GM12892 (cell line): ENCODE measurements at places on chromosomes 5 and 9.

DNA sequence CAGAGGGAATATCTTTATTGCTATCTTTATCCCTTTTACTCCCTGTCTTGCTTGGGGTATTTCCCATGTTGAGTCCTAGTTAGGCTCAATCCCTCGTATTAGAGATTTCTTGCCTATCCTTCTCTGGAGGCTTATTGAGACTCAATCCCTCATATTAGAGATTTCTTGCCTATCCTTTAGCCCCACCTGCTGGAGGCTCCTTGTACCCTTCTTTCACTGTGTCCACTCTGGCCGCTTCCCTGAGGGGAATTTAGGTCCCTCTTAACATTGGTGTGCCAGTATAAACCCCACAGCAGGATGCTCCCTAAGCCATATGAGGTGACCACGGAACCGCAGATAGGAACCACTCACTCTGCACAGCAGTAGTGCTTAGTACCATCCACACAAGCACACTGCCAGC is 110.7 kb upstream of the MAMDC2 start:
- no peak for DNase-seq

GRCh38 chr5:15594977-15595568 is 95.1 kb downstream of the FBXL7 start:
- DNase-seq = no peak

DNA sequence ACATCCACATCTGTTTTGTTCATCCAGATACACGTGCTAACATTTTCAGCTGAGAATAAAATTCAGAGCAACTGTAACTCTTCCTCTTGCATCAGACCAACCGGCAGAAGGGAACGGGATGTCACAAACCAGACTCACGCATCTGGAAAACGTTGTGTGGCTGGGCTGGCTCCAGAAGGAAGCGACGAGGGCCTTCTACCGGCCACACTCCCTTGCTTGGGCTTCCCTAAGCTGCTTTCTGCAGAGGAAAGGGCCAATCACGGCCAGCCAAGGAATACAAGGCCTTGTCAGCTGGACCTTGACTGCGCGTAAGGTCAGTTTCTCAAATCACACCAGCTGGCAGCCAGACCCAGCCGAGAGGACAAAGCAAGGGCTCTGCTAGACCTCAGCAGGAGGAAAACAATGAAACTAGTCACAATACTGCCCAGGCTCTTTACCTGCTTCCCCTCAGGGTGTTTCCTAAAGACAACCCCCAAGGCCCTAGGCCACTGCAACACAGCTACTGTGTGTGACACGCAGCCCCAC is 106.1 kb downstream of the THBS4 start:
- no peak for DNase-seq

DNA sequence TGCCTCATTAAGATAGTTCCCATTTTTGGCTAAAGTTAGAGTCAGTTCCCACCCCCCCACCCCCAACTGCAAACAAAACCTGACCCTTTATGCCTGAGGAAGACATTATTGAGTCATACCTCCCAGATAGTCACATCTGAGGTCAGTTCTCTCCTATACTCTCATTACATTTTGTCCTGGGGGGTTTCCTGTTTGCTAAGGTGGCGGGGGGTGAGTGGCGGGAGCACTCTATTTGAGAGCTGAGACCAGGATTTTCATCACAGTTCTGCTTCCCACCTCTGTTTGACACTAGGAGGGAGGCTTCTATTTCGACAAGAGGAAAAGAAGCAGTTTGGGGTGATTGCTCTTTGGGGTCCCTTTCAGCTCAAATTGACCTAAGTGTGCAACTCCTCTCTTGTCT is 59.4 kb upstream of the ICE1 start:
- no peak for DNase-seq

DNA sequence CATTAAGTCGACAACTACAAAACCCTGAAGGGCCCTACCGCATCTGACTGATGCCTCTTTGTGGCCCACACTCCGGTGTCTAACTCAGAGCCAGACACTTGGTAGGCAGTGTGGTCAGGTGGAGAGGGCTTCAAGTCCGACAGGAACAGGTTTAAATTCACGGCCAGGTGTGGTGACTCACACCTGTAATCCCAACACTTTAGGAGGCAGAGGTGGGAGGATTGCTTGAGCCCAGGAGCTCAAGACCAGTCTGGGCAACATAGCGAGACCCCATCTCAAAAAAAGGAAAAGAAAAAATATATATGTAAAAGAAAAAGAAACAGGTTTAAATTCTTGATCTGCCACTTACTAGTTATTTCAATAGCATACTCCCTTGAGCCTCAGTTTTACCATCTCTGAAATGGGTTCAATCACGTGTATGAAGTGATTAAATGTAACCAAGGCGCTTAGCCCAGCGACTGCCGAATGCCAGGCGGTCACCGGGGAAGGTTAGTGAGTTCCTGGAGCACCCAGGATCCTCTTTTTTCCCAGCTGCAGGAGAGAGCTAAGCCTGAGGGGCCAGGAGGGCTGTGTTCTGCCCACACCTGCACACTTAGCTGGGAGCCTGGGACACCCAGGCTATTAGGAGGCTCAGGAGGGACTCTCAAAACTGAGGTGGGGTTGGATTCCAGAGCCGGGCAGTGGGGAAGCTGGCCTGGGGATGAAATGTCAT is 943 bp downstream of the CLTB start:
- no peak for DNase-seq

GRCh38 chr5:28156981-28157380 is 1118.6 kb upstream of the CDH9 start:
- no peak for DNase-seq

- no peak for DNase-seq
Measured at GRCh38 chr5:35694481-35694880, 76.8 kb downstream of the SPEF2 start.

DNA sequence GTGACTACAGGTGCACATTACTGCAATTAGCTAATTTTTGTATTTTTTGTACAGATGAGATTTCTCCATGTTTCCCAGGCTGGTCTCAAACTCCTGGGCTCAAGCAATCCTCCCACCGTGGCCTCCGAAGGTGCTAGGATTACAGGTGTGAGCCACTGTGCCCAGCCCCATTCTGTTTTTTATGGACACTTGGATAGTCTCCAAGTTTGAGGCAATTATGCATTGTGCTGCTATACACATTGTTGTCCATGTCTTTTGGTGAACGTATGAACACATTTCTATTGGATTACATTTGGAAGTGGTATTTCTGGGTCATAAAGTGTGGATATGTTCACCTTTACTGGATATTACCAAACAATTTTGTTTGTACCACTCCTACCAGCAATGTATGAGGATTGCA is 22.4 kb upstream of the PLPP1 start:
- no peak for DNase-seq

GRCh38 chr9:80125731-80126264 is 554.0 kb downstream of the TLE4 start:
- no peak for DNase-seq

- DNase-seq = no peak
Measured at GRCh38 chr9:91212596-91213243, 149.0 kb downstream of the AUH start.
